Upper lobe of right lung (tissue), 1 donor: ENCODE measurements at places on chromosomes 16 and 17. TPM values are rescaled to one million over a fixed set of nuclear protein-coding genes. Genes with fewer than 3 reads are reported as not detected.

Gene ARHGAP44
- total RNA-seq, result 41.2 TPM

Gene TP53TG3
- total RNA-seq, result not detected

Gene ZNF597
- 5.1 TPM for total RNA-seq

DNA sequence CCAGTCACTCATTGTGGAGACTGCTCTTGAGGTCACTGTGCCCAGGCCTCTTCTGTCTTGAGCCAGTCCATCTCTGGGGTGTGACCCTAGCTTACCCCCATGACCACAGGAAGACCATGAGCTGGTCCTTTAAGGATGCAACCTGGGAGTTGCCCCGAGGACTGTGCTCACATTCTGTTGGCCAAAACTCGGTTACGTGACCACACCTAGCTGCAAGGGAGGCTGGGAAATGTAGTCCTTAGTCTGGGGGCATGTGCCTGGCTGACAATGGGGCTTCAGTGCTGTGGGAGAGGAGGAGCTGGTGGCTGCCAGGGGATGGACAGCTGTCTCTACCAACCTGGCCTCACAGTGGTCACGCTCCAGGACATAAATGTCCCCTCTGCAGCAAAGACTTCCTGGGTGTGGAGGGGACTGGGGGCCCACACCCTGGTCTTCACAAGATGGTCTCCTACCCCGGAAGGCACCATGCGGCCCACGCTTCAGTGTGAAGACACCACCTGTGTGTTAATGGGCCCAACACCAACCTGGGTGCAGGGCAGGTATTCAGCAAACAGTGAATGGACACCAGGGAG, 55.4 kb downstream of the JPH3 start:
- DNase-seq, result no peak

GRCh38 chr16:84996365-84996764, 15.0 kb downstream of the ZDHHC7 start:
- DNase-seq, result no peak

GRCh38 chr17:1937461-1937860, 87.7 kb downstream of the RTN4RL1 start:
- DNase-seq, result no peak

- peak; percentile 64 for DNase-seq
Measured at GRCh38 chr17:9115214-9116191, 94.2 kb downstream of the NTN1 start.

Gene EPN3
- total RNA-seq, result 0.09 TPM

DNA sequence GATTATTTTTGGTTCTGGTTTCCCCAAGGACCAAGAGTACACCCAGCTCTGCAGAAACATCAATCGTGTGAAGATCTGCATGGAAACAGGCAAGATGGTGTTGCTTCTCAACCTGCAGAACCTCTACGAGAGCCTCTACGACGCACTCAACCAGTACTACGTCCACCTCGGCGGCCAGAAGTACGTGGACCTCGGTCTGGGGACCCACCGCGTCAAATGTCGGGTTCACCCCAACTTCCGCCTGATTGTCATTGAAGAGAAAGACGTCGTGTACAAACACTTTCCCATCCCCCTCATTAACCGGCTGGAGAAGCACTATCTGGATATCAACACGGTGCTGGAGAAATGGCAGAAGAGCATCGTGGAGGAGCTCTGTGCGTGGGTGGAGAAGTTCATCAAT, 67.4 kb upstream of the ENDOV start:
- peak; percentile 48 for DNase-seq

Gene CPHXL
- total RNA-seq, result not detected

GRCh38 chr17:7475764-7476422, 3.5 kb downstream of the ZBTB4 start:
- no peak for DNase-seq

GRCh38 chr16:64615630-64616280, 506.1 kb downstream of the CDH11 start:
- DNase-seq, result peak; percentile 59

GRCh38 chr17:5883775-5884665, 186.2 kb upstream of the WSCD1 start:
- DNase-seq, result no peak

Gene SLC16A13
- 10.1 TPM for total RNA-seq

Gene CACNG5
- total RNA-seq, result not detected

Gene FZD2
- total RNA-seq, result 8.7 TPM

- no peak for DNase-seq
Measured at GRCh38 chr17:77189148-77189547, 48.4 kb downstream of the SEC14L1 start.

DNA sequence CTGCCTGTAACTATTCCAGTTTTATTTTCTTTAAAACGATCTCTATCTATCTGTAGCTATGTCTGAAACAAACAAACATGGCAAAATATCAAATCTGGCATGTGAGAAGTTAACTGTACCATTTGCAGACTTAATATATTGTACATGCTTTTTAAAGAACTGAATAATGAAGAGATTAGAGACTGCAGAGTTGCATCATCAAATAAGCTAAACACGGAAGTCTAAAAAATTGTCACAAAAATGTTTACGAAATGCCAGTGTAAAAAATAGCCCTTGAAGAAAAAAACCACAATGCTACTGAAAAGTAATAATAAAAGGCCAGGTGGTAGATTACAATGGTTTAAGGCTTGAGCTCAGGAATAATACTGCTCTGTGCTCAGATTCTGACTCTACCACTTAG, 43.1 kb downstream of the HS3ST3A1 start:
- no peak for DNase-seq

DNA sequence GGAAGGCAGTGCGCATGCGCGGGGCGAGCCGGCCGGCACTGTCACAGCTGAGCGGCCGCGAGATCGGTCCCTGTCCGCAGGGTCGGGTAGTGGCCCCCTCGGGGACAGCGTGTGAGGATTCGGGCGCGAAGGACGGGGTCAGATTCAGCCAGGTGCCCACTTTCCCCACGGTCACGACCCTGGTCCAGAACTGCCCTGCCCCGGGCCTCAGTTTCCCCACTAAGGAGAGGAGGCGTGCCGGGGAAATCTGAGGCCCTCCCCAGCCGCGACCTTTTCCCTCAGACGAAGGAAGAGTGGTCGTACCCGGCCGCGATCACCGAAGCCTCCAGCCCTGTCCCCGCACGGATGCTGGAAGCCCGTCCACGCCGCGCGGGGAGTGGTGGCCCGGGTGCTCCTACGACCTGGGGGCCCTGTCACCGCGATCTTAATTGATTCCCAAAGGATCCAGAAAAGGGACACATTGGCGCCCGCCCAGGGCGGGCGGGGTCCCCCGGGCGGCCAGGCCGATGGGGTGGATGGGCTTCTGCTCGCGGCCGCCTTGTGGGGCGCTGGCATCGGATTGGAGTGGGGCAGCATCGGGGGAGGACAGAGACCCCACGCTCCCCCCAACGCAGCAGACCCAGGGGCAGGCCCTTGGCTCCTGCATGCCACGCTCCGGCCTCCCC, 57.7 kb downstream of the SRL start:
- peak; percentile 73 for DNase-seq
